ELR (cell line): ENCODE measurements at places on chromosomes 11 and 22.

DNA sequence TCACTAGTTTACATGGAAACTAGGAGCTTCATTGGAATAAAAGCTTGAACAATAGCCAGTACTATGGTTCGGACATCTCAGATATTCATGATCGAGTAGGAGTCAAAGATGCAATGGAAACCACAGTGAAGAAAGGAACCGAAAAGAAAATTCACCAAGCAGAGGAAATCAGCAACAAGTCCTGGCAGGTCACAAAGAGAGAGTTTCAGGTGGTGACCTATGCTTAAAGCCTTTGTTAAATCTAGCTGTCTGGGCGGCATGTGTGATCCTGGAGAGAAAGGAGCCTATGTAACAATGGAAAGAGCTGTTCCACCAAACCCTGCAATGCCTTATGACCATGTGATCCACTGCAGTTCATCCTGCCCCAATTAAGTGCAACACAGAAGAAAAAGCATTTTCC is 68.9 kb upstream of the POU2AF2 start:
- no peak for DNase-seq

- DNase-seq, result no peak
These were observed 1020.5 kb downstream of the BRD1 start for GRCh38 chr22:48807155-48807554.

GRCh38 chr22:20495861-20496681 is 476 bp upstream of the KLHL22 start:
- peak; percentile 93 for DNase-seq

DNA sequence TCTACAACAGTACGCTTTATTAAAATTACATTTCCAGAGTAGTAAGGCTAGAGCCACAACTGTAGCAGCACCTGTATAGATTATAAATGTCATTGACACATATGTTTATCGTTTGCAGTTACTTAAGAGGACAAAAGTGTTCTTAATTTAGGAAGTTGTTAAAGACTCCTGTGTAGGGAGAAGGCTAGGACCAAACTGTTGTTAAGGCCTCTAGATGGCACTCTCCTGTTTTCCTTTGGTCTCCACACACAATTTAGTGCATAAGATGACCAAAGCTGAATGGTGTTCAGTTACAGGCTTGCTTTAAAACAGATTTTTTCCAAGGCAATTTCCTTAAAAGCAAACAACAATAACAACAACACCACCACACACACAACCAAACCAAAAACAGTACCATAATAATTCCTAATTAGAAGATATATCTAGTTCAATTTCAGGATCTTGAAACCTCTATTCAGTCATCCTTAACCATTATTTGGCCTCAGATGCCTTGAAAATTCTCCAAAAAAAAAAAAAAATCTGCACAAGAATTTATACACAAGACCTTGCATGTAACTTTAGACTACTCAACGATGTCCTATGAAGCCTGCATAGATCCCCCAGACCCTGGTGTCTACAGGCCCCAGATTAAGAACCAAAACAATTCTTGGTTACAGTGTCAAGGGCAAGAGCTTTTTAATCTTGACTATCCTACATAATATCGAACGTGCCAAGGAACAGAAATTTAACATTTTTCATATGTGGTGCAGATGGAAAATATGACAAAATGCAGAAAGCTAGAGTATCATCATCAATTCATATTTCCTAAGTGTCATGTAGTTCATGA is 42.6 kb upstream of the APOA1 start:
- peak; percentile 80 for DNase-seq

DNA sequence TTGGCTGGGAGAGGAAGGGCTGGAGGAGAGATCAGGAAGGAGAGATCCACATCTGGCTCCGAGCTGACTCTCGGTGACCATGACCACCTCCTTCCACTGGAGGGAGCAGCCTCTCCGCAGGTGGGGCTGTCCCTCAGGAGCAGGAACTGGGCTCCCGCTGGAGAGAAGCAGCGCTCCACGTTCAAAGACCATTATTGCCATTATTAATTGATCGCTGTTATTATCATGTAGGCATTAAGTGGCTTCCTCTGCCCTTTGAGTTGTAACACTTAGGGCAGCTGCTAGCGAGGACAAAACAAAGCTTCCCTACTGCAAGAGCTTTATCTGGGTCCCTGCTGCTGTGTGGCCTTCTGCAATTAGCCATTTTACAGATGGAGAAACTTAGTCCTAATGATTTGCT is 251.9 kb downstream of the ST3GAL4 start:
- DNase-seq, result peak; percentile 71

GRCh38 chr11:31479066-31479465 is 30.4 kb downstream of the IMMP1L start:
- peak; percentile 5 for DNase-seq

- DNase-seq, result no peak
These were observed 29.9 kb downstream of the GAL start for GRCh38 chr11:68714060-68714856.

- no peak for DNase-seq
These were observed 5.4 kb downstream of the LMO1 start for GRCh38 chr11:8258289-8258688.

DNA sequence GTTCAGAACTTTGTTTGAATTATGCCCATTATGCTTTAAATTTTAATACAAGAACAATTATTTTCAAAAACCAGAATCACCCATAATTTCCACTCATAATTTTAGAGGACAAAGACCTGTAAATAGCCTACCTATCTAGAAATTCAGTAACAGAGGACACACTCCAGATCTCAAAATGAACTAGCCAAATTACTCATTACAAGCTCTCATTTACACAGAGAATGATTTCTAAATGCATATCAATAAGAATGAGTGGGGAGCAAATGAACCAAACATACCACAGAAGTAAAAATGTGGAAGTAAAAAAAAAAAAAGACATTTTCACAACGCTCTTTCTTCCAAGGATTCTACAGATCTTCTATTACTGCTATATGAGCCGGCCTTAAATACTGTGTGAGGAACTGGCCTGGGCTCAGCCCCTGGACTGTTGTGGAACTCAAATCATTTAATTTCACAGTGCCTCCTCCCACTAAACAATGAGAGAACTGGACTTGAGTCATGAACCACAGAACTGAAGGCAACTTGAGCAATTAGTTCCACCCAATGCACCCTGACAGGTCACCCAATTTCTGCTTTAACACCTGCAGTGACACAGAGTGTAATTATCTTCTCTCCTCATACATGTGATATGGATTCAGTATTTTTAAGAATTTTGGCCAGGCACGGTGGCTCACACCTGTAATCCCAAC is 8.0 kb downstream of the MRTFA start:
- DNase-seq, result peak; percentile 59

DNA sequence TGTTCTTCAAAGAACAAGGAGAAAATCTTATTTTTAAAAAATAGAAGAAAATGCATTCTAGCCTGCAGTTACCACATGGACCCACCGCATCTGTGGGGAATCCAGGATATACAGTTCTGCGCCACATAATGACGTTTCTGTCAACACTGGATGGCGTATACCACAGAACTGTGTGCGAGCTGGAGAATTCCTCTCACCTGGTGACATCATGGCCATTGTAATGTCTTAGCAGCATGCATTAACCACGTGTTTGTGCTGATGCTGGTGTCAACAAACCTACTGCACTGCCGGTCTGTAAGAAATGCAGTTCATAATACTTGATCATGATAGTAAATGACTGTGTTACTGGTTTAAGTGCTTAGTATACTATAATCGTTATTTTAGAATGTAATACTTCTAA is 174.7 kb downstream of the TBC1D22A start:
- no peak for DNase-seq

- peak; percentile 74 for DNase-seq
These were observed 43.3 kb downstream of the MYEOV start for GRCh38 chr11:69337211-69337721.

DNA sequence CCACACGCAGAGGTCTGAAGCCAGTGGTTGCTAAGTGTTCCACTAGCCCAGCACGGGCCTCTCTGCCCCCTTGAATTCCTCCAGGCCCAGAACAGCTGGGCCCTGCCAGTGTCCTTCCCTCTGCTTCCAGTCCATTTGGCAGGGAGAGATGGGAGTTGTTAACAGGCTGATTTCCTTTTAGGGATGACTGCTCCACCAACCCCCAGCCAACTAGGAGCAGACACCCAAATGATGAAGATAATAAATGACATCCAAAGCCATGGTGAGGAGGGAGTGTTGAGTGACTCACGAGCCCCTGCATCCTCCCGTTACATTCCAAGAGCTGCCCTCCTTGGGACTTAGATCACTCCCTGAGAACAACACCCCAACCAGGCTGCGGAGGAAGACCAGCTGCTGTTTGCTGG is 20.6 kb downstream of the PARVA start:
- peak; percentile 93 for DNase-seq

DNA sequence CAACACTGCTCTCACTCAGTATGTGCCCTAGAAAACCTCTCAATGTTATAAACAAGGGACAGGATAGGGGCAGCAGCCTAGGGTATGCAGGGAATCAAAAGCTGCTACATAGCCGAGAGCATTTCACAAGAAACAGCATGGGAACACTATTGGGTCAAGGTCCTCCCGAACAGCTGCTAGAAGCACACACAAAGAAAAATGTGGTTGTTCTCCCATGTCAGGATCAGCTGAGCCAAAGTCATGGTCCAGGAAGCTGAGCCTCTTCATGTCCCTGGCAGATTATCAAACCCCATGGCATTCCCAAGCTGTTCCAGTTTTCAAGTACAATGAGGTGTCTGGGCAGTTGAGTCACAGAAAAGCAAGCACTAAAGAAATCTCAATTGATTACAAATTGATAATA is 21.0 kb upstream of the GDPD4 start:
- peak; percentile 56 for DNase-seq

DNA sequence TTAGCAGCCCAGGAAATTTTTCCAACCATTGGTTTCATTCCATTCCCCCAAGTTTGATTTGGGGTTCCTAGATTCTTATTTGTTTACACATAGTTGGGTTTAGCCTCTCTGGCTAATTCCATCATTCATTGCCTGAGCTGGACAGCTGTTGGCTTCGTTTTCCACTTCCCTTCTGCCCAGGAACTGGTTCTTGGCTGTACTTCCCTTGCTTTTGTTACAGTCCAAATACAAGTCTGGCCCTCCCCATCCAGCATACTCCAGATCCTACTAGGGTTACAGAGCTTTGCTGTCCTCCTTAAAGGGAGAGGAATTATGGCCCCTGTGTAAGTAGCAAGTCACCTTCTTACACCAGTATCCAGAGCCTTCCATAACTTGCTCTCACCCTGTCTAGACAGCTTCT is 356.3 kb downstream of the FAT3 start:
- no peak for DNase-seq

DNA sequence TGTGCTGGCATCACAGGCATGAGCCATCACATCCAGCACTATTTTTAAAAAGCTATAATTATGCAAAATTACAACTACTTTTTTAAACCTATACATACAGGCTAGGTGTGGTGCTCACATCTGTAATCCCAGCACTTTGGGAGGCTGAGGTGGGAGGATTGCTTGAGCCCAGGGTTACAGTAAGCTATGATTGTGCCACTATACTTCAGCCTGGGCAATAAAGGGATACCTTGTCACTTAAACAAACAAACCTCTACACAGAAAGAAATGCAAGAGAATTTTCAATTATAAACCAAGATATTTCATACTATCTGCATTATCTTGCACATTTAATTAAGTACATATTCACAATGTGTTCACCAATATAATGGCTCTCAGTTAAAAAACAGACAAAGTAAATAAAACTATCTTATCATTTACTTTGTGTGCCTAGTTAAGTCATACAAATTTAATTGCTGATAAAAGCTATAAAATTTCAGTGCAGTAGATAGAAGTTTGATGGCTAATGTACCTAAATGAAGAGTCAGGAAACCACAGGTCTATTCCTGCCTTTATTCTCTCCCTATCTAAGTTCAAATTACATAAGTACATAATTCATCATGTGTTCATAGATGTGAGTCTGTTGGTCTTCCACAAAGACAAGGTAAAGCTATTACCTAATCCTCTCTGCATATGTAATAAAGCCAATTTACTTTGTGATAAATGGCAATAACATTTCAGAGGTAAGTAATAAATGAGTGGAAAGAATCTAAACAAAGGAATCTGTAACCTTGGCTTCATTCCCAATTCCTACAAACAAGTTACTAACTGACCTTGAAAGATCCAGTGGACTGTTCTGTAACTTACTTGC is 9.0 kb upstream of the RDX start:
- peak; percentile 31 for DNase-seq

DNA sequence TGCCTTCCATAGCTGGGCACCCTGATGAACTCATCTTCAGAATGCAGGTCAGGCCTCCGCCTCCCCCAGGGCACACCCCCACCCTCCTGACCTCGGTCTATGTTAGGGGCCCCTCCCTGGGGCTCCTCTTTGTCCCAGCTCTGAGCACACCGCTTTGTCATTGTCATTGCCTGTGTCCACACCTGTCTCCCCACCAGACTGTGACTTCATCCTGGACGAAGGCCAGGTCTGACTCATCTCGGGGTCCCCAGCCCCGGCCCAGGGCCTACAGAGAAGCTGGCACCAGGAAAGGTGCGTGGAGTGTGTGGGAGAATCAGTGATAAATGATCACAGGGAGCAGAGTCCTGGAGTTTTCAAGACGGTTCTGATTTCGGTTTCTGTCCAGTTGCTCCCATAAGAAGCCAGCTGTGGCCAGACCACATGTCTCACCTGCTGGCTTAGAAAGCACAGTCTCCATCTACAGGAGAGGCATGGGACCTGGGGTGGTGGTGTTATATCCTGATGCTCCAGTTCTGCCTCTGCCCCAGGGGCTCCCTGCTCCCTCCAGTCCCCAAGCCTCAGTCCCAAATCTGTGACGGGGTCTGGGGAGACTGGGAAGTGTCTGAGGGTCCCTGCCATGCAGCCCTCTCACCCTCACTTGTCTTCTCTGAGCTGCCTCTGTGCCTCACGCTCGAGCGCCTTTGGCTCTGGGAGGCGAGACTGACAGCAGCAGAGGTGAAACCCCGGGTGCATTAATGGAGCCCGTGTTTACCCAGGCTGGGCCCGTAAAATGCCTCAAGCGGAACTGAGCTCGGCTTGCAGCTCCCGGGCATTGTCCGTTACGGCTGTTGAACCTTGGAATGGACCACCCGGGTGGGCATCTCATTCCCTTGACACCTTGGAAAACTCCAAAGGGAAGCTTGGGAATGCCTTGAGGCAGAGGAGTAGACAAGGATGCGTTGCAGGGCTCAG is 85.5 kb upstream of the WNT11 start:
- no peak for DNase-seq
